CD4-positive, alpha-beta T cell treated with Interleukin-17A for 1 hour (primary cell): ENCODE measurements at places on chromosomes 7 and 10.

DNA sequence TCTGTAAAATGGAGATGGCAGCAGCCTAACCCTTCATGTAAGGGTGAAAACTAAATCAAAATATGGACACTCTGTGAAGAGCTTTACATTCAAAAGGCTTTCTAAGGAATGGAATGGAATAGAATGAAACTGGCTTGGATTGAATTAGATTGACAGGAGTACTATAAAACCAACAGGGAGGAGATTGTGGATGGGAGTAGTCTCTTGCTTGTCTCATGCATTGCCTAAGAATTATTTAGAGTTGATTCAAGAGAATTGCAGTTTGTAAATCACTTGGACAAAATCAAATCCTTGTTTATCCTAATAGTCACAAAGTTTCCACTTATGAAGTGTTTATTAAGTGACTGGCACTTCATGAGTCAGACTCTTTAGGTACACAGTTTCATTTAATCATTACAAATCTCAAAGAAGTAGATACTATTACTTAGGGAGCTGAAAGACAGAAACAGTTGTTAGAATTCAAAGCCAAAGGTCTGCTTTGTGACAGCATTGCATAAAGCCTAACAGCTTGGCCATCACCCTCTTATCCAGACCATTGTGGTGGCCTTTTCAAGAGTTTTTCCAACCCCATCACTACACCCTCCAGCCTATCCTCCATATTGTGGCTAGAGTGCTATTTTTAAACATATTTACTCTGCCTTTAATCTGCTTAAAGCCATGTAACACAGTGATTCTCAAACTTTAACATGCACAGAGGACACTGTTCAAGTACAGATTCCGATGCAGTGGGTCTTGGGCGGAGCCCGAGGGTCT, 91.9 kb upstream of the GHITM start:
- no peak for DNase-seq

DNA sequence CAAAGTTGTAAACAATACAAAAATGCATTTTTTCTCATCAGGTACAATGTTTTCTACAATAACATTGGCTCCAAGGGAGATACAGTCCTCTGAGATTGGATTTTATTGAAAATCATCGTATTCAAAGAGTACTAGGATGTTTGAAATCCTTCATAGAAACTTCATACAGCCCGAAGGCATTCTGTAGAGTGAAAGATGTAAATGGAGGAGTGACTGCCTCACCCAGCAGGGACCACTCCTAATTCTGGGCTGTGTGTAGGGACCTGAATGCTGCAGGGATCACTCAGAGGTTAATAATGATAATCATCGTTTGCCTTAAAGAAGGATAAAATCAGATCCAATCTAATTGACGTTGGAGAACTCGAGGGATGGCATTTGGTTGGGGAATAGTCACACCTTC, 198.6 kb downstream of the HECW1 start:
- no peak for DNase-seq

DNA sequence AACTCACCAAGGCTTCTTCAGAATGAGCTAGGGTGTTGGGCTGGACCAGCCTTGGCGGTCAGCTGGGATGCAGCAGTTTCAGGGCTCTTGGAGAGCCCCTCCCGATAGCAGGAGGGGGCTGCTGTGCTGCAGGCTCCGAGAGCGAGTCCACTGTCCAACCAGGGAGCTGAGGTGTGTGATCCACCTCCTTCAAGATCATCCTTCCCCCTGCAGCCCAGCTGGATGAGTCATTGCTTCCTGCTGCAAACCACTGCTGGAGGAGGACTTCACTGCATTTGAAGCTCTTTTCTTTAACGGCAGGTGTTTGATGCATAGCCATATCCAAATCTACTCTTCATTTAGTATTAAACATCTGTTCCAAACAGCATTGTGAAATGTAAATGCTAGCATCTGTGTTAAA, 54.2 kb upstream of the EBF3 start:
- DNase-seq, result no peak

- DNase-seq, result no peak
Observed at GRCh38 chr7:78395298-78396036, 596.9 kb downstream of the PHTF2 start.

GRCh38 chr10:11869219-11869618, 46.1 kb downstream of the PROSER2 start:
- DNase-seq, result no peak

- no peak for DNase-seq
Observed at GRCh38 chr10:118802126-118802793, 47.5 kb upstream of the CACUL1 start.

DNA sequence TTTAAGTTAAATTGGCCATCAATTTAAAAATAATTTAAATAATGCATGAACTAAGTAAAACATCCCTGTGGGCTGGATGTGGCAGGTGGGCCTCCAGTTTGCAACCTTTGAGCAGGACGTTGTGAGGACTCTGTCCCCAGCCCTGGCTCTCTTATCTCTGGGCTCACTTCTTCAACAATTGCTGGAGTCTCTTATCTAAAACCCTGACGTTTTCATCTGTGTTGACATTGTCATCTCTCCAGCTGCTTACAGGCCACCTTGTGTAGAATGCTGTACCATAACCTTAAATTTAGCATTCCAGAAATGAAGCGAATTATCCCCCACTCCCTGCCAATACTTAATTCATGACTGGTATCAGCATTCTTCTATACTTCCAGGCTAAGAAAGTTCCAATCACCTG, 3.2 kb upstream of the KIF5B start:
- DNase-seq, result no peak

GRCh38 chr10:72417971-72418370, 63.3 kb upstream of the DNAJB12 start:
- no peak for DNase-seq

GRCh38 chr7:37212051-37212450, 236.6 kb downstream of the ELMO1 start:
- no peak for DNase-seq

DNA sequence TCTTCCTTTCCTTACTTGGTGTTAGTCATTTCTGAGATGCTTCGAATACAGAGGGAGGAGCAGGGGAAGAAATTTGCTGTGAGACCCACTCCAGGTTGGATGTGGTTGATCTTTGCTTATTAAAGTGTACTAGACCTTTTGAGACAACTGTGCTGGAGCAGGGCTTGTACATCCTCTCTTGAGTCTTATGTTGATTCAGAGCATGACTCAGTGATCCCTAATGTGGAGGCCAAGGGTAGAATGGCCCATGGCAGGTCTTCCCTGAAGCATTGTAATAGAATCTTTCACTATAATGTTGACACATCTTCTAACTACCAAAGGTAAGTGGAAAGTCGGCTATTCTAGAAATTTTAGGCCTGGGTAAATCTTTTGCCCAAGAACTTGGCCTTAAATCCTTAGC, 17.0 kb upstream of the SFR1 start:
- no peak for DNase-seq
